ENCODE measurements at places on chromosomes 6 and 20.

DNA sequence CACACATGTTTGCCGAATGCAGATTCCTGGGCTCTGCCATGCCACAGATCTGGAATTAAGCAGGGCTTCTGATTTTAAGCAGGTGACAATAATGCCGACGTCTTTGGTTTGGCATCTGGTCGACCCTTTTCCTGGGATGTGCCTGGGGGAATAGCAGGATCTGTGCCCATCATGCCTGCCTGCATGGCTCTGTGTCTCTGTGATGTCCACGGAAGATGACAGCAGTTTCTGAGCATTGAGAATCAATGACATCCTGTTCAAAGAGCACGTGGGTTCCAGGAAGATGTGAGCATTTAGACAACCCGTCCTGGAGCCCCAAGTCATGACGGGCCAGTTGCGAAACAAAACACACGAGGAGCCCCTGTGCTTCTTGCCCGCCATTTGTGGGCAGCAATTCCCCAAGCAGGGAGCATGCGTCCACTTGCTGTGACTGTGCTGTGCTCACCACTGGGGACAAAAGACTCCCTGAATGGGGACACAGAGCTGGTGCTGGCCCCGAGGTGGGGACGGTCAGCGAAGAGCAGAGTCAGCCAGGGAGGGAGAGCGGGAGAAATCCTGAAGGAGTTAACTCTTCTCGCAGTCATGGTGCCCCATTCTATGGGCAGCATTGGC is 110.1 kb downstream of the ERMARD start:
- no peak for DNase-seq

DNA sequence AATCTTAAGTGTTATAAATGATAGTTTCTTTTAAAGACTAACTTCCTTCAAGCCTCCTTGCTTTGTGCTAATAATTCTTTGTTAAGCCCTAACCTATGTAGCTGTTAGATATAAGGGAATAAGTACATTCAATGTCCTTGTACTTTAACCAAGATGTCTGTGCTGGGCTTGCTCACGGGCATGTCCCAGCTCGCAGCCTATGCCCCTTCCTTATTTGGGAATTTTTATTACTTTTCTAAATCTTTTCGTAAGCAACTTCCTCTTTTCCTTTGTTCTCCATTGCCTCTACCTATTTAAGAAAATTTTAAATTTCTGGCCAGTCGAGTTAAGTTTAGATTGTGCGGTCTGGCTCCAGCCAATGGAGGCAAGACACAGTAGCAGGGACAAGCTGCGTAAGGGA is 26.0 kb upstream of the CDK19 start:
- DNase-seq = no peak

DNA sequence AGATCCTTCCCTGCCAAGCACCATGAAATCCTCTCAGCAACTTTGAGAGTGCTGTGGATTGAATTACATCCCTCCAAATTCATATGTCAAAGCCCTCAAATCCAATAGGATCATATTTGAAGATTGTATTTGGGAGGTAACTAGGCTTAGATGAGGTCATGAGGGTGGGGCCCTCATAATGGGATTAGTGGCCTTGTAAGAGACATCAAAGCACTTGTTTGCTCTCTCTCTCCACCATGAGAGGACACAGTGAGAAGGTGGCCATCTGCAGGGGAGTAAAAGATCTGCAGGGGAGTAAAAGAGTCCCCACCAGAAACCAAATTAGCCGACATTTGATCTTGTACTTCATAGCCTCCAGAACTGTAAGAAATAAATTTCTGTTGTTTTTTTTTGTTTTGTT is 298.2 kb downstream of the SAMD5 start:
- DNase-seq = no peak

DNA sequence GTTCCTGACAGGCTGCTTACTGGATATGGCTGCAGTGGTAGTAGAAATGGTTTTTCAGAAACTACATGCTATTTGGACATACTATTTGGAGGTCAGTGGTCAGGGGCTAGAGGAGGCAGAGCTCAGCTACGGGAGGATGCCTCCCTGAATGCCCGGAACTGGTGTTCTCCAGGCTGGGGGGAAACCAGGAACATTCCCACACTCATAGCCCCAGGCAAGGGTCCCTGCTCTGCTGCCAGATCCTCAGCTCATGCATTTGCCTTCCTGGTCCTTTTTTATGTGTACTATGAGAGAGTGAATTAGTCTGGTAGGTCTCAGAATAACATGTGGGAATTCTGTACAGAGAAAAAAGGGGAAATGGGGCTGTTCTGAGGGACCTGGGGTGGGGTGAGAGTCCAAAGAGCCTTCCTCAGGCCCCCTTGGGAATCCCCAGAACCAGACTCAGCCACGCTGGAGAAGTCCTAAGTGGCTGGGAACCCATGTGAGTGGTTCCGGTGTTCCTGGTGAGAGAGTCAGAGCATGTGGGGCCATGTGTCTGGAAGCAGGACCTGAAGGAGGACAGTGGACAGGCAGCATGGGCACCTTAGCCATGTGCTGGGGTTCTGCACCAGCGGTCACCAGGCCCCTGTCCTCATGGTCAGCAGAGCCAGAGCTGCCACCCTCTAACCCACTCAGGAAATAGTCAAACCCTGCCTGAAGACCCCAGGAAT is 58.0 kb upstream of the MYL9 start:
- no peak for DNase-seq

DNA sequence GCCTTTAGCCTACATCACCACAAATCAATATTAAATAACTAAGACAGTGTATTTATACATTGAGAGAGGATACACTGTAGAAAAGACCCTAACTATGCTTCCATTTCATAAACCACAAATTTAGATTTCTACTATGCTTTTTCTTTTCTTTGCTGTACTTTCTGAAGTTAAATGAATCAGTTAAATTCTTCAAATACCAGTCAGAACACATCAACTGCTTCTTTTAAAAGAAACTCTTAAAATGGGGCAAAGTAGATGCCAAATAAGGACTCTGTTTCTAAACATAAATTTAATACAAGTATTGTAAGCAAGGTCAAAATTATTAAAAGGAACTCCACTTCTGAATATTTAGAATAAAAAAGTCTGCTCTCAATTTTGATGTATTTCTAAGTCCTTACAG is 76.9 kb downstream of the GMDS start:
- no peak for DNase-seq

DNA sequence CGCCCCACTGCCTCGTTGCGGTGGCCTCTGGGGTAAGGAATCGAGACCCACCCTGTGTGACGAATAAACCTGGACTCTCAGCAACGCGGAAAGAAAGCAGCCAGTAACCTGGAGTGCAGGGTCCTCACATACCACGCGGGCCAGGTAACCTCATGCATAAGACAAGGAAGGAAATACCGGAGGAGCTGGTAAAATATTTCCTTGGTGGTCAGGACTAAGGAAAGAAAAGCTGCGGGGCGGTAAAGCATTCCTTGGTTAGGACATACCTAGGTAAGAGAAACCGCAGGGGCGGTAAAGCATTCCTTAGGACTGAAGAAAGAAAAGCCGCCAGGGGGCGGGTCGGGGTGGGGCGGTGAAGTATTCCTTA is 80.7 kb downstream of the SYTL3 start:
- no peak for DNase-seq

DNA sequence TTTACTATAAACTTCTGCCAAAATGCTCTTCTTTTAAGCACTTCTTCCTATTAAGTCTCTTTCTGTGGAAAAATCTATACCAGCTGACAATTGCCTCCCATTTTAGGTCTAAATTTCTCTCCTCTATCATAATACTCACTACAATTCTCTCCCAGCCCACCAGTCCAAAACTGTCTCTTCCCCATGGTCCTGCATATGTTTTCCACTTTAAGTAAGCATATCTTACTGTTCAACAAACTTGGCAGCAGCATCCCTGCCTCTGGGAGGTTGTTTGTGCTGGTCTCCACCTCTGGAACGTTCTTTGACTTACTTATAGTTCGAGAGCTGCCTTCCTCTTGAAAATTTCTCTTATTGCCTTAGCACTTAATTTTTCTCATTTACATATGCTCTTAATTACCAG is 180.5 kb downstream of the COL12A1 start:
- no peak for DNase-seq

GRCh38 chr6:159056432-159056831 is 11.6 kb upstream of the TAGAP start:
- no peak for DNase-seq

- DNase-seq = no peak
Observed at GRCh38 chr6:163354761-163355425, 59.6 kb upstream of the QKI start.

GRCh38 chr6:6596529-6597328 is 8.2 kb downstream of the LY86 start:
- DNase-seq = no peak

DNA sequence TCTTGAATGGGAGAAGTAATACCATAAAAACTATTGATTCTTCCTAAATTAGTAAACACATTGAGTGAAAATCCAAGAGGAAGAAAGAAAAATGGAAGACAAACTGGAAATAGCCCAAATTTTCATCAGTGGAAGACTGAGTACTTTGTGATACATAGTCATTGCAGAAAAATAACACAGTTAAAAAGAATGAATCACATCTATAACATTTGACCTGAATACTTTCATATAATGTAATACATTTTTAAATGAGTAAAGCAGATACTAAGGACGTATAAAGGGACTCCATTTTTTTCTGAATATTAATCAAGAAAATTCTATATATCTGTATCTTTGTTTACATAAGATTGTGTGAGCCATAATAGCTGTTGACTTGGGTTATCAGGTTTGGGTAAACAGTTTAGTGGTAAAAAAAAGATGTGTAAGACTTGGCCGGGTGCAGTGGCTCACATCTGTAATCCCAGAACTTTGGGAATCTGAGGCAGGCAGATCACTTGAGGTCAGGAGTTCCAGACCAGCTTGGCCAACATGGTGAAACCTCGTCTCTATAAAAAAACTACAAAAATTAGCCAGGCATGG is 4.3 kb upstream of the SLC17A2 start:
- DNase-seq = no peak

DNA sequence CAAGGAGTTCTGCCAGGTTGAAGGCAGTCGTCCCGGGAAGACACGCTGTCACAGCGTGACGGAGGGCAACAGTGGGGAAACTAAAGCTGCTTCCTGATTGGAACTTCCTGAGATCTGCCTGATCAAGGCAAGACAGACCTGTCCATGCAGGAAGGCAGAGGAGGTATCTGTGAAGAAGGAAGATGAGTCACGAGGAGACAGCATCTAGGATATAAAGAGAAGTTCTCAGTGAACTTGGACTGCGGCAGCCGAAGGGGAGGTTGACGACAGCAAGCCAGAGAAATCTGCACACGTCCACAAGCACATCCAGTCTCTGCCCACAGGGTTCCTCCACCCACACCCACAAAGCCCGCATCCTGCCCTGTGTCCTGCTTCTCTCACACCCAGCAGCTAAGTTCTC is 38.6 kb downstream of the PREP start:
- no peak for DNase-seq

- no peak for DNase-seq
Observed at GRCh38 chr6:73980096-73980495, 284.1 kb downstream of the CD109 start.

- no peak for DNase-seq
Observed at GRCh38 chr6:99530627-99531026, 15.4 kb upstream of the USP45 start.

- no peak for DNase-seq
Observed at GRCh38 chr6:9360881-9361280, 925.5 kb upstream of the SLC35B3 start.

- no peak for DNase-seq
Observed at GRCh38 chr6:143655541-143655940, 22.2 kb upstream of the PHACTR2 start.

GRCh38 chr6:111565326-111566221 is 40.1 kb downstream of the TRAF3IP2 start:
- no peak for DNase-seq

DNA sequence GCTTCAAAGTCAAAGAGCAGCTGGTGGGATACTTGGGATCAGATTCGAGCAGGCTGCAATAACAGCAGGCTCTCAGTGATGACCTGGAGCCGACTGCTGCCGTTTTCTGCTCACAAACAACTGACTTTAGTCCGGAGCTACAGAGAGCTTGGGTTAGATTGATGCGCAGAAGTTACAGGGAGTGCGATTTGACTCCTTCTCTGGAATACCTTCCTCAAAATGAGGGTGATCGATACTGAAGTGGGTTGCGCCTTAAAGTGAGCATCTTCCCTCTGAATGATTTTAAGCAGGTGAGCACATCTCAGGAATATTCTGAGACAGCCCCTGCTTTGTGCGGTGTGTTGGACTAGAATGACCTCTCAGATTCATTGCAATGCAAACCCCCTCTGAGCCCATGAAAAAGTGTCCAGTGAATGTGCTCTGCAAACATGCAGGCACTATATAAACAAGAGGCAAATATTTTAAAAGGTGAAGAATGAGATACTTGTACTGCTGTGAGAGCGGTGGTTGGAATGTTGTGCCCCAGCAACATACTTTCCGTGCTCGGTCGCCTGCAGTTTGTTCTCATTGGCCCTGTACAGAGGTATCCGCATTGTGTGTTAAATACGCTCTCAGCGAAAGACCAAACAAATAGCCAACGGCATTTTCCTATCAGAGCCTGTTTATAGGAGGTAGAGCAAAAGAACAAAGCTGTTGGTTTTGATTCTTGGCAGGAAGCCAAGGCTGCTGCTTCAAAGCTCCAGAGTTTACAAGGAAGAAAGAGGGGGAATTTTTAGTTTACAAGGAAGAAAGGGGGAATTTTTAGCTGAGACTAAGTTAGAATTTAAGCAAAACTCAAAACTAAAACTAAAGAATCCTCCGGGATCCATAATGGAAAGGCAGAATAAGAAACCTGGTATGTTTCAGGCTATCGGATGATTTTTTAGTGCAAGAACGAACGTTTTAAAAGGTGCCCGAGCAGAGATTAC is 67.7 kb downstream of the PHACTR2 start:
- DNase-seq = no peak

DNA sequence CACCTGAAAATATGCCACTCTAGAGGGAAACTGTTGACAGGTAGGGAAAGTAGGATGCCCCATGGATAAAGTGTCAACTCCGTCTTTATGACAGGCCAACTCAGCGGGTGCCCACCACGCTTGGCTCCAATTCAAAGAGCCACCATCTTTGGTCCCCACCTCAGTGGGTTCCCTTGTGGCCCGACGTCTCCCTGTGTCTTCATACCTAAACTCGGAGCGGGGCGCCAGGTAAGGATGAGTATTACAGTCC is 277 bp downstream of the MDC1 start:
- no peak for DNase-seq

GRCh38 chr6:105509506-105510331 is 106.8 kb upstream of the PREP start:
- no peak for DNase-seq

- DNase-seq = no peak
Observed at GRCh38 chr6:82251942-82252341, 4.4 kb upstream of the IBTK start.

- no peak for DNase-seq
Observed at GRCh38 chr20:43839793-43840199, 74.9 kb upstream of the TOX2 start.

- DNase-seq = no peak
Observed at GRCh38 chr6:150245148-150245935, 102.5 kb downstream of the PPP1R14C start.
